T follicular helper cell (primary cell): ENCODE measurements at places on chromosomes 7 and 10.

- no peak for DNase-seq
Observed at GRCh38 chr7:116561697-116562483, 37.1 kb downstream of the CAV1 start.

- DNase-seq, result no peak
Observed at GRCh38 chr7:115561335-115562110, 469.0 kb downstream of the TFEC start.

DNA sequence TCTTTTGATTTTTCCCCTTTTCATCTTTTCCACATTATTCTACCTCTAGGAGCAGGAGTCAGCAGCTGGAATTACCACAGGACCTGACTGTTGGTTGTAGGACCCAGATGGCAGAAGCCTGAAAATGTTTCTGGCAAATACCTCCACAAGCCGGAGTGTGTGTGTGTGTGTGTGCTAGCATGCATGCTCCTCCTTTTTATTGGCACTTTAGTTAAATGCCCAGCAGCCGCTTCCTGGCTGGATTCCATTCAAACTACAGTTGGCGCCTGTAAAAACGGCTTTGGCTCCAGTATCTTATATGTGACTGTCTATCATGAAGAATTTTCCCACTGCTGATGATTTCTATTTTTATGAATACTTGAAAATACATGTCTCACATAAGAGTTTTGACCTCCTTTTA is 319.7 kb upstream of the SP4 start:
- no peak for DNase-seq

GRCh38 chr10:100510533-100511308 is 8.9 kb downstream of the SEC31B start:
- peak; percentile 38 for DNase-seq

- no peak for DNase-seq
Observed at GRCh38 chr7:131627735-131628190, 71.3 kb upstream of the PODXL start.
